ENCODE measurements at places on chromosomes 5 and 9.

DNA sequence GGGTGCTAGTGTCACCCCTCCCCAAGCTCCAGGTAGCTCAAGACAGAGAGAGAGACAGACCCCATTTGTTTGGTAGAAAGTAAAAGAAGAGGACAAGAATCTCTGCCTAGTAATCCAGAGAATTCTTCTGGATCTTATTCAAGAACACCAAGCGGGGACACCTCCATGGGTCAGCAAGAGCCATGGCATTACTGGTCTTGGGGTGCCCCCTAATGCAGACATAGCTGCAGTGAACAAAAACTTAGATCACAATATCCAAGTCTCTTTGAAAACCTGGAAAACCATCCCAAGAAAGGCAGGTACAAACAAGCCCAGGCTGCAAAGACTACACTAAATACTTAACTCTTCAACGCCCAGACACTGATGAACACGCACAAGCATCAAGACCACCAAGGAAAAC is 29.9 kb upstream of the PDE4D start:
- peak; percentile 2 for DNase-seq

- no peak for DNase-seq
Observed at GRCh38 chr9:77013932-77014596, 5.4 kb upstream of the FOXB2 start.

- DNase-seq, result no peak
Observed at GRCh38 chr5:42640835-42641234, 115.8 kb upstream of the CCDC152 start.

- DNase-seq, result peak; percentile 42
Observed at GRCh38 chr5:139746691-139747582, 48.7 kb upstream of the PSD2 start.

- DNase-seq, result no peak
Observed at GRCh38 chr9:137320555-137321384, 18.7 kb upstream of the NRARP start.

- DNase-seq, result no peak
Observed at GRCh38 chr9:15298362-15298761, 8.7 kb downstream of the TTC39B start.

DNA sequence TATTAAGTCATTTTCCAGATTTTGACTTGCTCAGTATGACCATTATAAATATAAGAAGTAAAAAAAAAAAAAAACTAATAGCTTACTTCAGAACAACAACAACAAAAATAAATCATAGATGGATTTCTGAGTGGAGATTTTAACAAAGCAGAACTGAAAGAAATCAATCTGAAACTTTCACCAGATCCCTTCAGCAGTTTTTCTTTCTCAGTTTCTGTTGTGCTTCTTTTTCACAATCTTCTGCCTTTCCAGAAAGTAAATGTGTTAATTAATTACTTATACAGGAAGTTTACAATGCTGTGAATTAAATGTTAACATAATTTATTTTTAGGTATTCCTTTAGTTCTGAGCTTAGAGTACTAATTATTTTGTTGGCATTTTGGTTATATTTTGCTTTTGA is 73.5 kb downstream of the CHSY3 start:
- no peak for DNase-seq

GRCh38 chr5:127820910-127821553 is 117.8 kb downstream of the CCDC192 start:
- peak; percentile 83 for DNase-seq

DNA sequence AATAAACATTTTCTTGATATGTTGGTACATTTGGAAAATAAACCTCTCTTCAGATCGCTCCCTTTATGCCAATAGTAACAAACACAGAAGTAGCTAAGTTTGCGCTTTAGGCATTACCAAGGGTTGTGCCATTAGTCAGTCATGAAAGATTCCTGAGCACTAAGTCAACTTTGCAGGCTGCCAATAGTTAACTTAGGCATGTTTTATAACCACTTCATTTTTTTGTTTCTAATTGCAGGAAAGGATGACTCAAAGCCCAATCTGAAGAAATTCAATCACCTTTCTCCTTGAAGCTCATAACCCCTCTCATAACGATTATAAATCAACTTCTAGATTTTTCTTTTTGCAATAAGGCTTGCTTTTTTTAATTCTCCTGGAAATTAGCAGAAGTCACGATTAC is 517.0 kb downstream of the AGTPBP1 start:
- peak; percentile 57 for DNase-seq

GRCh38 chr9:137067860-137068538 is 2.4 kb downstream of the SAPCD2 start:
- DNase-seq, result peak; percentile 78

GRCh38 chr5:81717860-81718259 is 33.0 kb downstream of the SSBP2 start:
- DNase-seq, result no peak

GRCh38 chr5:40780858-40781257 is 17.3 kb downstream of the PRKAA1 start:
- no peak for DNase-seq

DNA sequence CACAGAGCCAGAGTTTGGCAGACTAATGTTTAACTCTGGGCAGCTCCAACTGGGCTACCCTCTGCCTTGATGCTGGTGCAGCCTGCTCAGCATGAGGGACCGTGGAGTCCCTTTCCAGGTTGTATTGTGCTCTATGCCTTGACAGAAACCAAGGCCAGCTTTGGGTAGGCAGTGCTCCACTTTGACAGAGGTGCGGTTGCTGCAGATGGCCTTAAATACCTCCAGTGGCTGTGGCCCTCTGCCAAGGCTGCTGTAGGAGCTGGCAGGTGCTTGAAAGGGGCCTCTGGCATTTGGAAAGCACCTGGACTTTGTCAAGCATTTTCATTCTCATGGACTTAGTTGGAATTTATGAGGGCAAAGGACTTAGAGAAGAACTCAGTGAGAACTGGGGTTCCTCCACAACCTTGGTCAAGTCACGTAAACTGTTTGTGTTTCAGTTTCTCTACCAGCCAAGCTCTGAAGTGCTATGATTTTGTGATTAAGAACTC is 249.7 kb upstream of the ZNF462 start:
- no peak for DNase-seq

GRCh38 chr5:6775571-6775970 is 62.3 kb downstream of the TENT4A start:
- no peak for DNase-seq

- DNase-seq, result peak; percentile 76
Observed at GRCh38 chr5:65742565-65743231, 20.7 kb downstream of the NLN start.

DNA sequence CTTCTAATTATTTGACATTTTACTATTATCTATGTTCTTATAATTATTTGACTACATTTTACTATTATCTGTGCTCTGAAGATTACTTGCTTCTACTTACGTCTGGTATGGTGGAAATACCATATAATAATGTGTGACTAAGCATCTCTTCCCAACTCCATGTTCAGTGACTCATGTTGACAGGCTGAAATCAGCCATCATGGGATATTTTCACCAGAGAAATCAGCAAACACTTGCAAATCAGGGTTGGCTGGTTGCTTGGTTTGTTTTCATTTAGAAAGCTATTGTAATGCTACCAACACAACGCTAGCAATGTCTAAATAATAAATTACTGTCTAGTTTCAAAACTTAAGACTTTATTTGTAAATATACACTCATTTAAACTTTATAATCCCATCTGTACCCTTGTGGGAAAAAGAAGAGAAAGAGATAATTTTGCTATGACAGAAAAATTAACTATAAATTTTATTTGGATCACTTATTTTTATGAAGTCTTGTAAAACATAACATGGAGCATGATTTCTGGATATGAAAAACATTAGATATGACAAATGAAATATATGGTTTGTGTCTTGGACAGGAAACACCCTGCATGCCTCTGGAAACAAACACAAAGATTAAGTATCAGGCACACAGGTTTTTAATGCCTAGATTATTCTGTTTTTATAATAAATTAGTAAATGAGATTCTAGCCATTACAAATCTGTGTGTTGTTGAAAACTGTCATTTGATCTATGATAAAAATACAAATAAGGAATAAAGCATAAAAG is 337.6 kb downstream of the BNC2 start:
- peak; percentile 37 for DNase-seq

DNA sequence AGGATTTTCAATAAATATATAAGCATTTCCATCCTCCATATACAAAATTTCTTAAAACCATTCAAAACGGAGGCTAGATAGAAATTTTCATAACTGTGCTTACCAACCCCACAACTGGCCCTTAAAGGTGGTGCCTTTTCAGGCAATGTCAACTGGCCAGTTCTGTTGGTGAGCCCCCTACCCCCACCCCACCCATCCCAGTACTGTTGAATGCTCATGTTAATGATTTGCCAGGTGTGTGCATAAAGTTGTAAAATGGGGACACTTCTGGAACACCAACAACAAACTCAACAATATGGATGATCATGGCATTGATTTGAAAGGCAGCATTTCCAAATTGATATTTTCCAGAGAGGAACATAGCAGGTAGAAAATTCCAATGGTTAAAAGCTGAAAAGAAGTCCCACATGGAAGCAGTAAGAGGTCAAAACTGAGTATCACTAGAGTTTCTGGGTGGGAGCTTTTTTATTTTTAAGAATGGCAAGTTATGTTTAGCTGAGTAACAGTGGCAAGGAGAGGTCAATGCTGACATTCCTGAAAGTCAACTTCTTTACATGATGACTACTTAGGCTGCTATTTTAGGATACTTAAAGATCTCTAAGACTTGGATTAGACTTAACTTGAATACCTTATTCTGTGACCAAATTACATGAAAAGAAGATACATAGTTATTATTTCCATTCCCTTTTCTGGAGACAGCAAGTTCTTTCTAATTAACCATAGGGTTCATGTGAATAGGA is 2.7 kb downstream of the LEAP2 start:
- no peak for DNase-seq

DNA sequence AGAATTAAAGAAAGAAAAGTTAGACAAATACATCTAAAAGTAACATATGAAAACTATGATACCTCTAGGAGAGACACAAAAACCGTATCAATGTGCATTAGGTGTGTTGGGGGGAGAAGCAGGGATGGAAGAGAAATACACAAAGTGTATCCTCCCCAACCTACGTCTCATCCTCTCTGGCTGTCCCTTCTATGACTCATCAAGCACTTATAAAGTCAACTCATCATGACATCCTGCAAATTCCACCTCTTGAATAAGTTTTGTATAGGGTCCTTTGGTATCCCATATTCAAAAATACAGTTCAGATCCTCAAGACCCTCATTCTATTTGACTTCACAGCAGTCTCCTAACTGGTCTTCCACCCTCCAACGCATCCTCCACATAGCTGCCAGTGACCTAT is 917.6 kb upstream of the DMAC1 start:
- DNase-seq, result peak; percentile 67

DNA sequence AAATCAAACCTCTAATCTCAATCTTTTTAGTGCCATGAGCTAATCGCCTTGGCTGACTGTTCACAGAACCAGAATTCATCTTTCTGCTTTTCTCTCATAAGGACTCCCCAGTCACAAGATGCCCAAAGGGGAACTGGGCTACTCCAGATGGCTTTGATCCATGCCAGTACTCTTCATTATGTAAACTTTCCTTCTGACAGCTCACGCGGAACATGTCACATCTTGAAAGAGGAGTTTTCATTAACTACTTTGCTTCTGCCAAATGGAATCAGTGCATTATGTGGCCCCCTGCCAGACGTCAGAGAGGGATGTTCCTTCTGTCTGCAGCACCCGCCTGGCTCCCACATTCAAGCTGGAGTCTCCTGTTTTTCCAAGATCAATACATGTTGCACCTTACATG is 142.1 kb upstream of the NMUR2 start:
- no peak for DNase-seq

DNA sequence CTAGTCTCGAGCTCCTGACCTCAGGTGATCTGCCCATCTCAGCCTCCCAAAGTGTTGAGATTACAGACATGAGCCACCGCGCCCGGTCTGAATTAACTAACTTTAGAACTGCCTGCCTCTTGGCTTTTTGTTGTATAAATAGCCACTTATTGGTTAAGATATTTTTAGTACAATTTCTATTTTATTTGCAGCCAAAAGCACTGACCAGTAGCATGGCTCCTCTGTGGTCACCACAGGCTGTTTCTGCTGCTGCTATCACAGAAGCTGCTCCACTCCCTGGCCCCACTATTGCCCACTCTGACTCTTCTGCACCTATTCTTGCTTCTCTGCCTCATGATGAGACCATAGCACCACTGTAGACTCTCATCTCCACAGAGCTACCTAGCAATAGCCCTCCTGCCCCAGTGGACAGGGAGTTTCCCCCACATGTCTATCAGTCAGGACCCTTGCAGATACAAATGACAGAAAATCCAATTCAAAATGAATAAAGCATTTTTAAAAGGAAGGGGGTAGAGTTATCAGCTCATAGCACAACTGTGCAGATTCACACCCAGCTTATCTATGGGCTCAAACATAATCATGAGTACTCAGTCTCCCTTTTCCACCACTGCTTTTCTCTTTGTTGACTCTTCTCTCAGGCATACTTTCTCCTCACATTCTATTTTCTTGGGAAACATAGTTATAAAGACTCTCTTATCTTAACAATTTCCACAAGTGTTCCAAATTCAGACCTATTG is 151.8 kb upstream of the EPB41L4A start:
- no peak for DNase-seq

DNA sequence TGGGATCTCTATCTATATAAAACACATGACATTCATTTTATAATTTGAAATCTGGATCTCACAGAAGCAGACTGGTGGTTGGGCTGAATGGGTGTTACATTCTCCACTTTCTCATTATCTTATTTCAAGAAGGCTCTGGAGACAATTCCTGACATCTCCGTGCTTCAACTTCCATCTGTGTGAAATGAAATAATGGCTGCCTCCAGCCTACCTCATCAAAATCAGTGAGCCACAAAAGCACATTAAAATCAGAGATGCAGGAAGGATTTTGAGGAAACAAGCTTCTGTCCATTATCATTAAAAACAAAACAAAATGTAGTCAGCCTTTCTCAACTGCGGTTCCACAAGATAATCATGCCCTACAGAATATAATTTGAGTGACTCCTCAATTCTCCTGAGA is 958.3 kb upstream of the DMAC1 start:
- DNase-seq, result no peak

All from ACHN (cell line).